ENCODE measurements at places on chromosomes 4 and X.

GRCh38 chr4:71211748-71212147, 127.1 kb upstream of the SLC4A4 start:
- DNase-seq, result no peak

- DNase-seq, result no peak
Observed at GRCh38 chrX:39260965-39261364, 459.7 kb downstream of the MID1IP1 start.

- DNase-seq, result peak; percentile 14
Observed at GRCh38 chrX:107715331-107716117, 60.1 kb downstream of the TSC22D3 start.

DNA sequence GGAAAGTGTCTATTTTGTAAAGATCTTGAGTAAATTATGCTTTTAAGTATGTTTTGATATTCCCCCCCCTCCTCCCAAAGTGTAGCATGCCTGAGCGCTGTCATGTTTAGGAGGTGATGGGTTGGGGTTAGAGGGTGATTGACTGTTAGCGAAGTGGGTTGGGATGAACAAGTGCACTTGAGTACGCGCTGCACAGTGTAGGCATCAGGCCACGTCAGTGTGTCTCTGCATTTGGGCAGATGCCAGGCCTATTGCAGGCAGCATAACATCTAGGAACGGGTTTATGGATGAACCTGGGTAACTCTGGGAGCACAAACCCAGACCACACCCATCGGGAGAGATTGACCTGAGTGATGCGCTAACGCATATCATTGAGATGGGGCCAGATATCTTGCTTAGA, 111.2 kb downstream of the TBL1X start:
- no peak for DNase-seq

GRCh38 chr4:15493411-15493810, 23.7 kb downstream of the CC2D2A start:
- no peak for DNase-seq

DNA sequence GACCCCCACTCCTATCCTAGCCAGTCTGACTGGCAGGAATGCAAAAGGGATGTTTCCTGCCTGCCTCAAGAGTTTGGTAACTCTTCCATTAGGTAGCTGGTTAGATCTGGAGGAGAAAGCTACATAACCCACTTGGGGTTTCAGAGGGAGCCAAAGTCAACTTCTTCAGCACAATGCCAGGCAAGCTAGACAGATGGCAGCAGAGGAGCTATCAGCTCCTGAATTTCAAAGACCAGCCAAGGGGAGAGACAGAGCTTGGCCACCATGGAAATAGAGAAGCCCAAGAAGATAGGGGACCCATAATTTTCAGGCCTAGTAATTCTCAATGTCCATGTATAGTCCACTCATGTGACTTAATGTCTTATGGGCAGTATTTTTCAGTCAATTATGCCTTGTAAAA, 56.4 kb downstream of the PGRMC1 start:
- no peak for DNase-seq

- no peak for DNase-seq
Observed at GRCh38 chrX:113400193-113400704, 559.6 kb upstream of the AMOT start.

DNA sequence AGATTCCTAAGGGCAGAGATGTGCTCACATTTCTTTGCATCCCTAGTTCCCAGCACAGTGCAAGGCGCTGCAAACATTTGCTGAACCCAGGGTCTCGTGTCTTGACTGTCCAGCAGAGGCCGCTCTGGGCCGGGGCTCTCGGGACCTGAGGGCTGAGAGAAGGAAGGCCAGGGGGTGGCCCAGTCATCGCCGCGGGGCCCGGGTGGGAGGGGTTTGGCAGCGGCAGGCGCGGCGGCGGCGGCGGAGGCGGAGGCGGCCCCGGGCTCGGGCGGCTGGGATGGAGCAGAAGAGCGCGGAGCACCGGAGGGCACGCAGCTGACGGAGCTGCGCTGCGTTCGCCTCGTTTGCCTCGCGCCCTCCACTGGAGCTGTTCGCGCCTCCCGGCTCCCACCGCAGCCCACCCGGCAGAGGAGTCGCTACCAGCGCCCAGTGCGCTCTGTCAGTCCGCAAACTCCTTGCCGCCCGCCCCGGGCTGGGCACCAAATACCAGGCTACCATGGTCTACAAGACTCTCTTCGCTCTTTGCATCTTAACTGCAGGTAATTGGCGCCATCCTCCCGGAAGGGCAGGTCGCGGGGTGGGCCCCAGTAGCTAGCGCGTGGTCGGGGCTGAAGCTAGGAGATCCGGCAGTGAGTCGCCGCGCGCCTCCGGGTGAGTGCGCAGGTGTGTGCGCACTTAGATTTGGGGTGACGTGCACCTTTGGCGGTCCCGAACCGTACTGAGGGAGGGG, at the start of gene PARM1:
Gene PARM1, plus strand, starts transcription at position 285 of the 730 bp plus-strand sequence. Its CDS starts 212 bp downstream, at position 497.
- peak; percentile 12 for DNase-seq

GRCh38 chrX:105460376-105460775, 239.9 kb upstream of the TEX13A start:
- DNase-seq, result no peak

GRCh38 chr4:147674496-147674895, 9.5 kb downstream of the PRMT9 start:
- DNase-seq, result no peak

DNA sequence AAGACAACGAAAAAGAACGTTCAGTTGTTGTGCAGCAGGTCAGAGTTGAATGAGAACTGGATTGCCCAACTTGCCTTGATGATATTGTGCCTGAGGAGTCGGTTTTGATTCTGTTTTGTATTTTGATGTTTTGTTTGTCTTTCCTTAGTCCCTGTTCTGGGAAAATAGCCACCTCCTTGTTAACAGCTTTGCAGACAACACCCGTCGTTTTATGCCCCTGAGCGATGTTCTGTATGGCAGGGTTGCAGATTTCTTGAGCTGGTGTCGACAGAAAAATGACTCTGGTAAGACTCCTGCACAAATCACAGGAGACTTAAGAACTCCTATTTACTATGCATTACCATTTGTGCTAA, 4.5 kb downstream of the BST1 start:
- no peak for DNase-seq

GRCh38 chr4:165537028-165537648, 158.3 kb downstream of the CPE start:
- DNase-seq, result peak; percentile 3

GRCh38 chrX:44795945-44796450, 47.8 kb upstream of the DUSP21 start:
- DNase-seq, result no peak

GRCh38 chr4:74623041-74623440, 171.3 kb downstream of the BTC start:
- DNase-seq, result peak; percentile 19

GRCh38 chr4:186693894-186694293, 29.8 kb downstream of the FAT1 start:
- no peak for DNase-seq

- DNase-seq, result no peak
Observed at GRCh38 chr4:106287353-106287969, 28.5 kb downstream of the TBCK start.

DNA sequence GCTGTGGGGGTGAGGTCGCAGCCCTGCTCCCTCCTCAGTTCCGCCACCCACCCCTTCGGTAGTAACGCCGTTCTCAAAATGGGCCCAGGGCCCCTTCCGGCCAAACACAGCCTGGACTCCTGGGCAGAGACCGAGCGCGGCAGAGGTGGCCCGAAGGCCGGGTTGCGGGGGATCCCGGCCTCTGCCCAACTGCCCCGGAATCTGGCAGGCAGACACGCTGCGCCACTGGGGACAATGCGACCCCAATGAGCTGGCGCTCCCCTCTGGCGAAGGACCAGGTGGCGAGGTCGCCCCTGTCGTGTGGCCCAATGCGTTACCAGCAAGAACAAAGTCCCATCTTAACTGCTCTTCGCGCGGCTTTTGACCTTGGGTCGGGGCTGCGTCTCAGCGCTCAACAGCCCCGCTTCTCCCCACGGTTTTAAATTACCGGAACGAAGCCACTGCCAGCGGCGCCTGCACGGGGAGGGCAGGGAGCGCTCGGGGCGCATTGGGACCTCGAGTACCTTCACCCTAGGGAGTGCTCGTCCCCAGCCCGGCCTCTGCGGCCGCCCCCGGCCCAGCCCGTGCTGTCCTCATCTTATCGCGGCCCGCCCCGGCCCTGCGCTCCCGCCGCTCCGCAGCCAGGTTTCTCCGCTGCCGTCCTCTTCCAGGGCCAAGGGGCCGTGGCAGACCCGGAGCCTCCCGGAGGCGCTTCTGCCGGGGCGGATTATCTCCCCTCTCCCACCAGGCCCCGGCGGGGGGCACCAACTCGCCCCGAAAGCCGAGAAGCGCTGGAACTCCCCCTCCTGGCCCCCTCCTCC, 22.2 kb upstream of the HMX1 start:
- no peak for DNase-seq

- DNase-seq, result no peak
Observed at GRCh38 chr4:187171706-187172339, 448.2 kb upstream of the FAT1 start.

- DNase-seq, result no peak
Observed at GRCh38 chr4:44016570-44017421, 431.8 kb downstream of the KCTD8 start.

- no peak for DNase-seq
Observed at GRCh38 chr4:172979332-172979731, 189.3 kb upstream of the GALNT7 start.

DNA sequence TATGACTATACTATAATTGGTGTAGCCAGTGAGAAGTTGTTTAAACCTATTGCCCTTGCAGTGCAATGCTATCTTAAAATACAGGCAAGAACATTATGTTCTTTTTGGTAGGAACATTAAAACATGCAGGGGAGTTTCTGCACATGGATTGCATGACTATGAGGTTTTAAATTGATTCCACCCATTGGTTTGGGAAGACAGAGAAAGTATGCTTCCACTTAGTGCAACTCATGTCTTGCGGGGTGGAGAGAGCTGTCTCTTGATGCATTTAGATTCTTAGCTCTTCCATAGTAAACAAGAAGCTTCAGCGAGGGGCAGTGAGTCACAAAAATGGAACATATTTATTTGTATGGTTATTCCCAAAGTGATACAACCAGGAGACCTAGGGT, 39.5 kb upstream of the RASL11B start:
- DNase-seq, result no peak

DNA sequence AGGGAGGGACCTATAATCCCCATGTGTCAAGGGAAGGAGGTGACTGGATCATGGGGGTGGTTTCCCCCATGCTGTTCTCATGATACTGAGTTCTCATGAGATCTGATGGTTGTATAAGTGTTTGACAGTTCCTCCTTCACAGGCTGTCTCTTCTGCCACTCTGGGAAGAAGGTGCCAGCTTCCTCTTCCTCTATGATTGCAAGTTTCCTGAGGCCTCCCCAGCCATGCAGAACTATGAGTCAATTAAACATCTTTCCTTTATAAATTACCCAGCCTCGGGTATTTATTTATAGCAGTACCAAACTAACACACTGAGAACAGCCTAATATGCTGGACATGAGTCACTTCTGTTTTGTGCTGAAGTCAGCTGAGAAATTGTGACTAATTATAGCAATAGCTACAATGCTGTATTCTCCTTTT, 656.9 kb upstream of the CPEB2 start:
- DNase-seq, result no peak

- DNase-seq, result no peak
Observed at GRCh38 chr4:185932491-185932890, 120.5 kb upstream of the SORBS2 start.

GRCh38 chr4:79023799-79024770, 84.8 kb upstream of the PAQR3 start:
- DNase-seq, result no peak

- no peak for DNase-seq
Observed at GRCh38 chr4:123120473-123120872, 198.1 kb upstream of the NUDT6 start.

DNA sequence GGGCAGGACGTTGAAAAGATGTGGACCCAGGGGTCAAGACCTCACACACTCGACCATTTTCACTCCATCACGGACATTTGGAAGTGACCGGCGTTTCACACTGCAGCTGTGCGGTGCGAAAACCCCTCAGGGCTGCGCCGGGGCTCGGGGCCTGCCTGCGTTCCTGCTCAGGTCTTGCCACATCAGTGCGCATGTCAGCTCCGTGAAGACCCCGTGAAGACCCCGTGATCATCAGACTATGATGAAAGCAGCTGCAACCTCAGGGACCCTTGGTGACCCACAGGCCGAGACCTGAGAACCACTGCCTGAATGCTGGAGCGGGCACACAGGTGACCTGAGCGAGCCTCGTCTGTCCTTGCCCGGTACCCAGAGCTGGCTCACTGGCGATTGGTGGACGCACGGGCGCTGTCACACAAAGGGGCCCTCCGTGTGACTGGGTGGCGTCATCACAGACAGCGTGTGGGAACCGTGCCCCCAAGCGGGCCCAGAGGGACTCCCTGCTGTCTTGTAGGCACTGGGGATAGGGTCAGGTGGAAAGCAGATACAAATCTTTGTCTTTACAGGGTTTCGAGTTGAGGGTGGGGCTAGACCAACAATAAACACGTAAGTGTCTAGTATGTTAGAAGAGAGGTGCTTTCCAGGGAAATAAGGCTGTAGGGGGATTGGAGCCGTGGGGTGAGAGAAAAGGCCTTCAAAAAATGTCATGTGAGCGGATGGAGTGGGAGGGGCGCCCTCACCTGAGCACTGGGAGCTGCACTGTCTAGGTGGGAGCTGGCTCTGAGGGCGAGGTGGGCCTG, 12.7 kb downstream of the MSANTD1 start:
- DNase-seq, result no peak

DNA sequence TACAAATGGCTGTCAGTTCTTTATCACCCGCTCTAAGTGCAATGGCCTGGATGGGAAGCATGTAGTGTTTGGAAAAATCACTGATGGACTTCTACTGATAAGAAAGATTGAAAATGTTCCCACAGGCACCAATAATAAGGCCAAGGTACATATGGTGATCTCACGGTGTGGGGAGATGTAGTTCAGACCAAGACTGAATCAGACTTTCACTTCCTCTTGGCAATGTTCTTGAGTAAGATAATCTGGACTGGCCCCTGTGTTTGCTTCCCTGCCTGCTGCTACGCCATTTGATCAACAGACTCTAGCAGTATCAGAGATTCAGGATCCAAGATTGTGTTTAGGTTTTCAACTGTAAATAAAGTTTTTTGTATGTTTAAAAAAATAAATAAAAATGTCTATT, 682.2 kb upstream of the AMOT start:
- no peak for DNase-seq

- no peak for DNase-seq
Observed at GRCh38 chr4:158778712-158779111, 9.9 kb downstream of the FNIP2 start.

GRCh38 chr4:152684007-152684406, 4.2 kb upstream of the TMEM154 start:
- no peak for DNase-seq

DNA sequence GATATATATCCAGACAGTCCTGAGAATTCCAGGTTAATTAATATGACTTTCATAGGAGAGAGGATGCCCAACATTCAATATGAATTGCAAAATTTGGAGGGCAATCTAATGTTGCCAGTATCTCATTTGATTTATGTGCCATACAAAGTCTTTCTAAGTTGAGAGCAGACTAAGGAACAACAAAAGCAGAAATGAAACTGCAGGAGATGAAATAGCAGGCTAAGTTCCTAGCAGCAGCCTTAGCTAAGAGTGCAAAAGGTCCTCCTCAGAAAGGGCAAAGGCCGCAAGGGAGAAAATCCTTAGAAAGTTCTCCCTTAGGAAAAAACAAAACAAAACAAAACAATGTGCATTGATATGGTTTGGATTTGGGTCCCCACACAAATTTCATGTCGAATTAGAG, 602.9 kb upstream of the HTR2C start:
- DNase-seq, result no peak
